ENCODE measurements at places on chromosomes 11 and 22.

- DNase-seq: no peak
Measured at GRCh38 chr11:8839306-8839956, 71.6 kb upstream of the AKIP1 start.

DNA sequence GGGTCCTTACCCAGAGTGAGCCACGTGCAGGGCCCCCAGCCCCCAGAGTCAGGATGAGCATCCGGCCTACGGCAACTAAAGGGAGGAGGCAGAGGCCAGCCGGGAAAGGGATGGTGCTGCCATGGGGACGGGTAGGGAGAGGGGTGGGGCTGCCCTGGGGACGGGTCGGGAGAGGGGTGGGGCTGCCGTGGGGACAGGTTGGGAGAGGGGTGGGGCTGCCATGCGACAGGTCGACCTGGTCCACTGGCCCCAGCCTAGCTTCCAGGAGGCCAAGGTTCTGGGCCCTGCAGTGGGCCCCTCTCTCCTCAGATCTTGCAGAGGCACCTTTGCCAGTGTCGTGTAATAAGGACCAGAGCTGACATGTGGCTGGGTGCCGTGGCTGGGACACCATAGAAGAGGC, 187.7 kb downstream of the BRD1 start:
- DNase-seq: no peak

DNA sequence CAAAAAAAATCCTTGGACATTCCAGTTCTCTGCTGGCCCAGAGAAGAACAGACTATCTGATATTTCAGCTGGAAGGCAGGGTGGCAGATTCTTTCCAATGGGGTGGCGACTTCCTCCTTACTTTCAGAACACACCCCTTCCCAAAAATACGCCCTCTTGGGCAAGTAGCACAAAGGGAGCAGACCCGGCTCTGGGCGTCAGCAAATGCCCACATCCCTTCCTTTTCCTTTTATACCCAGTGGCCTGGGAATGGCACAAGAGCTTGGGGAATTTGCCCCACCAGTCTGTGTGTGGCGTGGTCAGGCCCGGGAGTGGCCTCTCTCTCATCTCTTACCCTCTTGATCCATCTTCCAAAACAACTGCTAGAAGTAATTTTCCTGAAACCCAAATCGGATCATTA, 33.0 kb upstream of the NUP160 start:
- no peak for DNase-seq

DNA sequence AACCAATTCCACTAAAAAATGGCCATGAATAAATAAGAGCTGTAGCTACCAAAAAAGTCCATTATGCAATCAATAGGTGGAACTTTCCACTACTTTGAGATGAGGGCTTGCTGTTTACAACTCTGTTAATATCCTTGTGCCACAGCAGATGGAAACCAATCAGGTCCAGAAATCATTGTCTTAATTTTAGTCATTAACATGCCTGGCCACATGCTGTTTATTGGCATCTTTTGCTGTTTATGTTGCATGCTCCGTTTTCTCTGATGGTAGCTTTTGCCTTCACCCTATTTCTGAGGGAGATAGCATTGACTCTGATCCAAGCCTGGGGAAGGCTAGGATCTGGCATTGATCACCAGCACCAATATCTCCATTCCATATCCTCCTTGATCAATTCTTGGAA, 192.9 kb upstream of the SEZ6L start:
- DNase-seq: no peak

DNA sequence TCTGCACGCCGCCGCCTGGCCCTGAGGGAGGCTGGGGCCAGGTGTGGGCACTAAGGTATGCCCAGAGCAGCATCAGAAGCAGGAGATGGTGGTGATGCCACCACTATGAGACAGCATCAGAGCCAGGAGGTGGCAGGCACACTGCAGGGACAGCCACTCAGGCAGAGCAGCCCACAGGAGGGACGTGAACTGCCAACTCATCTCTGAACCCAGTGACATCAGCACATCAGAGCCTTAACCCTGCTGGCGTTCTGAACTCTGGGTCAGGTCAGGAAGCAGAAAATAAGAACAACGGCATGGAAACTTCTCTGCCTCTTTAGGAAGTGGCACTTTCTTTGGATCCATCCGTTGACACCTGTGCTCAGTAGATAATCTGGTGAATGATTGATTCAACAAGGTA, 14.7 kb upstream of the IFT27 start:
- no peak for DNase-seq

GRCh38 chr22:24500277-24500820, 5.2 kb downstream of the UPB1 start:
- no peak for DNase-seq

DNA sequence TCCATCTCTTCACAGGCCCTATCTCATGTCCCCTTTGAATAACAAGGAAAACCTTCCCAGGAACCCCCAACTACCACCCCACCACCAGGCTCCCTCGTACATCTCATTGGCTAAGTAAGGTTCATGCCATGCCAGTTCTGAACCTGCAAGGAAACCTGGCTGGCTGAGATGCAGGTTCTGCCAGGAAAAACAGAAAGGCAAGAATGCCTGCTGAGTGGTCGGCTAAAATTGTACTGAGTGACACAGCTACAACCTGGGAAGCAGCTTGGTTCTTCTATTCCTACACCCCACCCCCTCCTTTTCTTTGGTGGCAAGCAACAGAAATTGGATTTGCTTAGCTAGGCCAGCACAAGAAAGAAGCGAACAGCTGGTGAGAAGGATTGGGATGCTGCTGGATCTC, 36.1 kb upstream of the TSPAN18 start:
- DNase-seq: no peak

DNA sequence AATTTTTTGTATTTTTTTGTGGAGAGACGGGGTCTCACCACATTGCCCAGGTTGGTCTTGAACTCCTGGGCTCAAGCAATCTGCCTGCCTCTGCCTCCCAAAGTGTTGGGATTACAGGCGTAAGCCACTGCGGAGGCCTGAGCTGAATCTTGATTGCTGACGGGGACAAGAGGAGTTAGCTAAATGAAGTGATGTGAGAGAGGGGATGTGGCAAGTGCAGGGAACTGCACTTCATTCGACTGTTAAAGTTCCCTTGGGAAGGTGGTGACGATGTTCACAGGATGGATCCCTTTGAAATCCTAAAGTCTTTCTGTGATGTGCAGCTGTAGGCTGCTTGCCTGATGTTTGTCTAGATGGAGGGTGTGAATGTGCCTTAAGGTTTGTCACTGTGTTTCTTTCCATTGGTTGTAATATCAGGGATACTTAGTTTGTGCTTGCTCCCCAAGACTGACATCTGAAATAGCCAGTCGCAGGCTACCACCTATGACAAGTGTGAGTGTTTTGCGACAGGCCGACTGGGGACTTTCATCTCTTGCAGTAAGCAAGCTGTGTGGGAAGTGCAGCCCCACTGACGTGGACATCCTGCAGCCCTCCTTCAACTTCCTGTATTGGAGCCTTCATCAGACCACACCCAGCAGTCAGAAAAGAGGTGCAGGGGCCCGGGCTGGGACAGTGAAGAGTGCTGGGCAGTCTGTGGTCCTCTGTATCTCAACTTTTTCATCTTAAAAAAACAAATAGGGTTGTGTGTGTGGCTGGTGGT, 19.6 kb upstream of the CCDC134 start:
- DNase-seq: no peak

DNA sequence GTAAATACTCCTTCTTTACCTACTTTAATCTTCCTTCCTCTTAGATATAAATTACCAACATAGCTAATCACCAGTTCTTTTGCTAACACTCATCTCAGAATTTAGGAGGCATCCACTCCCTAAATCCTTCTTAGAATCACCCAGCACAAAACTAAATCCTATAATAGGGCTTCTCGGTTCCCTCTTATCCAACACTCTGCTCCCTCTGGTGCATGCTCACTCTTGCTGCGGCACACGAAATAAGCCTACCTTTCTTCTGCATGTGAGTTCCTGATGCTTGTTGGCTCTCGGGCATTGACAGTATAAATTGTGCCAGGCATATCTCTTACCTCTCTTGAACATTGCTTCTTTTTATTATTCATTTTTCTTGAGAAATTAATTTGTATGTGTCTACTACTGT, 61.0 kb downstream of the OR5AK2 start:
- DNase-seq: no peak

DNA sequence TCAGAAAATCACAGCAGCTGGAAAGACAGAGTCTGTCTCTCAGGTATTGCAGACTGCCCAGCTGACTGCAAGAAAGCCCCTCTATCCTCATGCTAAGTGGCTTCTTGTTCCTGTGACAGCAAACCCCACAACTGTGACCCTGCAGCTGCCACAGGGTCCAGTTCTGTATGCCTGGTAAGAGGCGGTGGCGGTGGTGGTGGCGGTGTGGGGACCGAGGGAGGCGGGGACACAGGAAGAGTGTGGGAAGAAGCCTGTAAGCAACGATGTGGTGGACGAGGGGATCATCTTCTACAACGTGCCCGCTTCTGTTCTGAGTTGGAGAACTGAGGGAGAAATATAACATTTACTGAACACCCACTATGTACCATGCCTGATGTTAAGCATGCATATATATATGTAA, 112.4 kb downstream of the TENM4 start:
- no peak for DNase-seq

GRCh38 chr11:116342148-116342547, 430.6 kb downstream of the BUD13 start:
- DNase-seq: no peak

DNA sequence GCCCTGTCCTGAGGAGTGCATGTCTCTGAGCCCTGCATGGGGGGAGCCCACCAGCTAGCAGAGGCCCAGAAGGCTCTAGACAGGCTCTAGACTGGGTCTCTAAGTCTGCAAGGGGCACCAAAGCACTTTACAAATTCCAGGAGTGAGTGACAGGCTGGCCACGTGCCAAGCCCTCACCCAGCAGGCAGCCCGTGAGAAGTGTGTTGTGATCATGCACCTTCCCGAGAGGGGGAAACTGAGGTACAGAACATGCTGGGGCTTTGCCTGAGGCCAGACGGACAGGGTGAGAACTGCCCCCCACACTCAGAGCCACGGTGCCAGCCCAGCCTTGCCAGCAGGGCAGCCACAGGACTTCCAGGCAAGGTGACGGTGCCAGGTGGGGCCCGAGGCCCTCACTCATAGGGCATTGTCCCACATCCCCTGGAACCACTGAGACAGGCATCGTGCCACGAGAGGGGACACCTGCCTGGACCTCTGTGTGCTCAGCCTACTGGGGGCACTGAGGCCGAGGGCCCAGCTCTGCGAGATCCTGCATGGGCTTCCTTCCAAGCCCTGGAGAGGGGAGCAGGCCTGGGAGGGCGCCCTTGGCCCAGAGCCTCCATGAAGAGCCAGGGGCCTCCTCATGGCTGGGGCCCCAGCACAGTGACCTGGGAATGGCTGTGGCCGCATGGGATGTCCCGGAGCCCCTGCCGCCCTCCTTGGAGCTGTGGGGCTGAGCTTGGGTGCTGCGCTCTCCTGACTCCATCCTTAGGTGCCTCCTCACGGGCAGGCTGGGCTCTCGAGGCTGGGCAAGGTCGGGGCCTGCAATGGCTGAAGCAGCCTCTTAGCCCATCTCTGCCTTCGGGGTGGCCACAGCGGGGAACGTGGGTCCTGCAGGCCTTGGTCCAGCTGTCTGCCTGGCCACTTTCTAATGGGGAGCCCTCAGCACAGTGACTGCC, 121.5 kb downstream of the KCNQ1OT1 start:
- DNase-seq: no peak

- no peak for DNase-seq
Measured at GRCh38 chr11:118216621-118217481, 8.0 kb downstream of the JAML start.

DNA sequence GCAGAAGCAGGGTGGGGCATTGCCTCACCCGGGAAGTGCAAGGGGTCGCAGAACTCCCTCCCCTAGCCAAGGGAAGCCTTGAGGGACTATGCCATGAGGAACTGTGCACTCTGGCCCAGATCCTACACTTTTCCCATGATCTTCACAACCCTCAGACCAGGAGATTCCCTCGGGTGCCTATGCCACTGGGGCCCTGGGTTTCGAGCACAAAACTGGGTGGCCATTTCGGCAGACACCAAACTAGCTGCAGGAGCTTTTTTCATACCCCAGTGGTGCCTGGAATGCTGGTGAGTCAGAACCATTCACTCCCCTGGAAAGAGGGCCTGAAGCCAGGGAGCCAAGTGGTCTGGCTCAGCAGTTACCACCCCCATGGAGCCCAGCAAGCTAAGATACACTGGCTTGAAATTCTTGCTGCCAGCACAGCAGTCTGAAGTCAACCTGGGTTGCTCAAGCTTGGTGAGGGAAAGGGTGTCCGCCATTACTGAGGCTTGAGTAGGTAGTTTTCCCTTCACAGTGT, 573.7 kb upstream of the ANO3 start:
- DNase-seq: no peak
